ENCODE measurements at places on chromosomes 2 and 18. TPM values are rescaled to one million over a fixed set of nuclear protein-coding genes. Genes with fewer than 3 reads are reported as not detected.

- no peak for DNase-seq
Measured at GRCh38 chr2:187525163-187525900, 28.9 kb downstream of the TFPI start.

The IL18R1 gene
- 0.06 TPM for total RNA-seq

The FAM161A gene
- total RNA-seq, result 2.3 TPM

- no peak for DNase-seq
Measured at GRCh38 chr2:38653715-38654527, 12.0 kb upstream of the GALM start.

DNA sequence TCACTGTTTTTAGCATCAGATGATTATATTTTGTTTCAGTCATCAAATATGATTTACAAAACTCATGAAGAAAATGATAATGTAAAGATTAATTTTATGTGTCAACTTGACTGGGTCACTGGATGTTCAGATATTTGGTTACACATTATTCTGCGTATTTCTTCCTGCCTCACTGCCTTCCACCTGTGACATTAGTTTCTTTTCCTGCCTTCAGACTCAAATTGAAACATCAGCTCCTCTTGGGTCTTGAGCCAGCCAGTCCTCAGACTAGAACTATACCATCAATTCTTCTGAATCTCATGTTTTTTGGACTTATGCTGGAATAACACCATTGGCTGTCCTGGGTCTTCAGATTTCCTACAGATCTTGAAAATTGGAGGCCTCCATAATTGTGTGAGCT, 96.7 kb downstream of the ZNF385B start:
- DNase-seq, result no peak

DNA sequence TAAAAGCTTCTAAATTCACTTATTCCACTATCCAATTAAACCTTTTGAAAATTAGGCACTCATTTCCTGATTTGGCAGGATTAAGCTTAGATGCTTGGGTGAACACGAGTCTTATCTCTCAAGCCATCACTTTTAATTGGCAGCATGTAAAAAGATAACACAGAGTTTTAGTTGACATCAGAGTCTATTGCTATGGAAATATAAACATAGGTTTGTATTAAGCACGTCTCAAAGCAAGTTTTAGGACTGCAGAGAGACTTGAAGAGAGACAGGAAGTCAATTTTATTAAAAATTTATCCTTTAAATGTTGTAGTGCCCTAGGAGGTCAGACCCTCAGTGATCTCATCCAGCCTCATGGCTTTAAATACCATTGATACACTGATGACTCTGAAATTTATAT, 5.6 kb downstream of the RBKS start:
- DNase-seq, result no peak

DNA sequence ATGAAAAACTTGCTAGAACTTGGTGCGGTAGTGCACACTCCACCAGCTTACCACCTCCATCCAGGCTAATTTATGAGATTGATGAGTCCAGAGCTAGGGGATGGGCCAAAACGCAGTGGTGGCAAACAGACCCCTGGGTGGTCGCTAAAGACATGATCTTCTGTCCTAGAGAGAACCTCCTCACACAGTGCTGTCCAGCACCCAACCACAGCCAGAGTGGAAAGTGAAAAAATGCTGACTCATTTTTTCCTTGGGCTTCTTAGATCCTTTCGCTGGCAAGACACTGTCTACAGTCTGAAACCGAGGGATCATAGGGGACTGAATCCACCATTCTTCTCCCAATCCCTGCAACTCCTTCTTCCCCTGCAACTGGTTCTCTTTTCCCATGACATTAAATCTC, 4.1 kb downstream of the ANTXR1 start:
- peak; percentile 74 for DNase-seq

The TNFRSF11A gene
- 0.06 TPM for total RNA-seq

The L3MBTL4 gene
- not detected for total RNA-seq

- no peak for DNase-seq
Measured at GRCh38 chr2:719734-720133, 42.5 kb upstream of the TMEM18 start.
